ENCODE measurements at places on chromosomes 3 and 15. TPM values are rescaled to one million over a fixed set of nuclear protein-coding genes. Genes with fewer than 3 reads are reported as not detected.

The RHOV gene
- total RNA-seq: not detected

The UROC1 gene
- total RNA-seq: not detected

The KCNH8 gene
- not detected for total RNA-seq

The IL12A gene
- total RNA-seq: 7.2 TPM

The TRPM1 gene
- not detected for total RNA-seq

The BCL2A1 gene
- 1.3 TPM for total RNA-seq

The MUC13 gene
- total RNA-seq: not detected

The SLC12A1 gene
- total RNA-seq: not detected

The MORC1 gene
- not detected for total RNA-seq

The PCYT1A gene
- total RNA-seq: 126 TPM

The CIP2A gene
- total RNA-seq: 58.3 TPM
